ENCODE measurements at places on chromosomes 2 and 18.

DNA sequence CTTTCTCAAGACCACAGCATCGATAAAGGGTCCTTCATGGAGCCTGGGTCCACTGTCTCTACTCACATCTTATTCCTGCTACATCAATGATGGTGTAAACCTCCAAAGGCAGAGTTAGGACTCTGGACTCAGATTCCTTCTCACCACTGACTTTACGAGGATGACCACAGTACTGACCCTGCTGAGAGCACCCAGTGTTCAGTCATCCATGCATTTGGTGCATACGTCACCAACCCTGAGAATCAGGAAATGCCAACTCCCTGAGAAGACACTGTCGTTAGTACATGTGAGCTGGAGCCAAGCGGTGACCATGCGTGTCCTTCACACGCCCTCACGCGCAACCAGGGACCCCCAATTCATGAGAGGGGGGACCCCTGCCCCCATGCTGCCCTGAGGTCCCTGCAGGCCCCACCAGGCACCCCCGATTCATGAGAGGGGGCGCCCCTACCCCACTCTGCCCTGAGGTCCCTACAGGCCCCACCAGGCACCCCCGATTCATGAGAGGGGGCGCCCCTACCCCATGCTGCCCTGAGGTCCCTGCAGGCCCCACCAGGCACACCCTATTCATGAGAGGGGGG lies 178.4 kb upstream of the TPO start:
- no peak for DNase-seq

GRCh38 chr18:12021596-12021995 lies 40.3 kb downstream of the IMPA2 start:
- DNase-seq = no peak

DNA sequence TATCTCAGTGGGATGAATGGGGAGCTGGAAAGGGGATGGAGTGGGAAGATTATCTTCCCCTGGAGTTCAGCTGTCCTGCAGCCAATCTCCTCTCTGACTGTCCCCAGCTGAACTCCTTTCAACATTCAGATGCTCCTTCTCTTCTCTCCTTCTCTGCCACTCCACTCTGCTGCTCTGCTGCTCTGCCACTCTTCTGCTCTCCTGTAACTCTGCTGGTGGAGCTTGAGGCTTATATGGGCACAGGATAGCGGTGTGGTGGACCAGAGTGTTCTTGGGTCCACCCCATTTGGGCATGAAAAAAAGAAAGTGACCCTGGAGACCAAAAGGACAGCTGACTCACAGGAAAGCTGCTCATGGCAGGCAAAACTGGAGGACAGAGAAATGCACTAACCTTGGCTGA lies 26.6 kb downstream of the FAHD2B start:
- no peak for DNase-seq

DNA sequence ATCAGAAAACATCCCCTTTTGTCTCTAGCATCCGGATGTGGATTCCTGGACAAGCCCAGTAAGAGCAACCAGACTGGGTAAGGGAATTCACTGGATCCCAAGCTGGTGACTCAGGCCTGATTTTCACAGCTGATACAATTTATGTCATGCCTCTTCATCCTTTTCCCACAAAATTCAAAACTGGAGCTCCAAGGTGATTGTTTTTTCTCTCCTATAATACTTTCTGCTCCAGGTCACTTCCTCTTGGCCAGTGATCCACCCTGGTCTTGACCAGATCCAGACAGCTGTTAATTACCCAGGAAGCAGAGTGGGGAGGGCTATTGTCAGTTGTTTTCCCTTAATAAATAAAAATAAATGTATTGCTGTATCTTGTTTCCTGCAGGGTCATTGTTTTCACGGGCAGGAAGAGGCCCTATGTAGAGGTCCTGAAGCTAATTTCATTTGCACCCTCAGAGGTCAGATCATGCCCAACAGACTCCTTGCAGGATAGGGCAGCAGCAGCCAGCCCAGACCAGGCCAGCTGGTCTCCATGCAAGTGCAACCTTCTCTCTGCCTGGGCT lies 57.6 kb downstream of the EVA1A start:
- DNase-seq = no peak

DNA sequence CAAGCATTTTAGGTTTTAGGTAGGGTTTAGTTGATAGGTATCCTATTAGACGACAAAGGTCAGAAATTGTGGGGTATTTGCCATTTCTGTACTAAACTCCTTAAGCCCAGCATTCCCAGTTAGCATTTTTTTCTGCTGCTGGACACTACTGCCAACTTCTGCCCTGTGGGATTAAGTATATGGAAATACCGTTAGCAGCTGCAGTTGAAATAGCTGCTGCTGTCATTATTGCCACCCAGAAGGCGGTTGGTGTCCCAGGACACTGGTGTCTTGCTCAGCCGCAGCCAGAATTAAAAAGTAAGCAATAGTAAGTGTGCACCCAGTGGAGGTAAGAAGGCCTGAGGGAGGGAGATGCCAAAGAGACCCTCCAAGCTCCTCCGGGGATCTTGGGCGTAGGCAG lies 1.9 kb upstream of the UXS1 start:
- DNase-seq = no peak

GRCh38 chr2:88627856-88628570 lies 749 bp upstream of the EIF2AK3 start:
- peak; percentile 73 for DNase-seq

DNA sequence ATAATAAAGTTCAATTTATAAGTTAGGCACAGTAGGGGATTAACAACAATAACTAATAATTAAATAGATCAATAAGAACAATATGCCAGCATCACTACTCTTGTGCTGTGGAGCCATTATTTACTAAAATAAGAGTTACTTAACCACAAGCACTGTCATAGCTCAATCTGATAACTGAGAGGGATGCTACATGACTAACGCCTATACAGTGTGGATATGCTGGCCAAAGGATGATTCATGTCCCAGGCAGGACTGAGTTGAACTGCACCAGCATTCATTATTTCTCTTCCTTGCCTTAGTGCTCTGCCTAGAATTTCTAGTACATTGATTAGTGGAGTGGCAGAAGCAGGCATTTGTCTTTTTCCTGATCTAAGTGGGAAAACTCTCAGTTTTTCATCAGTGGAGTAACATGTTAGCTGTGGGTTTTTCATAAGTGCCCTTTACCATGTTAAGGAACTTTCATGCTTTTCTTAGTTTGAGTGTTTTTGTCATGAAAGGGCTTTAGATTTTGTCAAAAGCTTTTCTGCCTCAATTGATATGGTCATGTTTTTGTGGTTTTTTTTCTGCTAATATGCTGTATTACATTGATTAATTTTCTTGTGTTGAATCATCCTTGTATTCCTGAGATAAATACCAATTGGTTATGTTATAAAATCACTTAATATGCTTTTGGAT lies 21.7 kb downstream of the KIAA1328 start:
- no peak for DNase-seq

- DNase-seq = no peak
These were observed 75.5 kb downstream of the ASB1 start for GRCh38 chr2:238502088-238502810.

GRCh38 chr2:201363857-201364560 lies 6.9 kb upstream of the FLACC1 start:
- peak; percentile 9 for DNase-seq

DNA sequence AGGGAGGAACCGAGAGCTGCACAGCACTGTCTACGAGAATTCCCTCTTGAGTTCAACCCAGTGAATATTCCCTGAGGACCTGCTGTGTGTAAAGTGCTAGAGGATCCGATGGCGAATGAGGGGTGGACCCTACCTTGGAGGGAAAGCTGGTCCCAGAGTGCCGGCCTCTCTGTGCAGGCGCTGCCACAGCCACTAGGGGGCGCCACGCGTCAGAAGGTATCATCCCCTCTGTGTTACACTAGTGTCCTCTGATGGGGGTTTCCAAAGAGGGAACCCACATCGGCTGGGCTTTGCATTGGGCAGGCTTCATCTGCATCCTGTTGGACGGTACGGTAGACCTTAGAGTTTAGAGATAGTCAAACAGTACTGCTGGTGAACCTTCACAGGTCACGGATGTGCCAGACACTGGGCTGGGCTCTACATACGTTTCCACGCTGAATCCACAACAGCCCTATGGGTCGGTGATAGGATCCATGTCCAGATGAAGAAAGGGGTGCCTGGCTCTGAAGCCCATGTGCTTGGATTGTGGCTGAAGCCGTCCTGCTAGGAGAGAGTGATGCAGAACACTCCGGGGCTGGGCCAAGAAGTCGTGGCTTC lies 39.0 kb downstream of the COA5 start:
- DNase-seq = peak; percentile 65

GRCh38 chr2:20231598-20232026 lies 6.7 kb upstream of the SDC1 start:
- no peak for DNase-seq

- DNase-seq = no peak
These were observed 157.4 kb downstream of the MYT1L start for GRCh38 chr2:2173633-2174032.

- no peak for DNase-seq
These were observed 110.7 kb upstream of the ZEB2 start for GRCh38 chr2:144630459-144631215.

DNA sequence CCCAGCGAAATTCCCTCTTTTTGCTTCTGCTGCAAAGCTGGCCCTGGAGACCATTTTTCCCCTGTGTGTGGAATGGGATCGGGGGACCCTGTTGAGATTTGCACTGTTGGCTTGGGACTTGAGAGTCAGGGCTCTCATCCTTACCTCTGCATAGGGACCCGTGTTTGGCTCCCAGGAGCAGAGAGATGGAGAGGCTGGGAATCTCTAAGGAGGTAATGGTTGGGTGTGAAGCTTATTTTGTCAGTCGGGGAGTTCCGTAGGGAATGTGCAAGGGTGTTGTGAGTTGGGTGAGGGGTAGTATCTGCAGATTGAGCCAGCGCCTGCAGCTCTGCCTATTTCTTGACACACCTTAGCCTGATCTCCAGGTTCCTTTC lies 4.5 kb downstream of the GATA6 start:
- no peak for DNase-seq

- DNase-seq = no peak
These were observed 69.1 kb downstream of the COA5 start for GRCh38 chr2:98539056-98539735.

- DNase-seq = no peak
These were observed 27.0 kb downstream of the GAD1 start for GRCh38 chr2:170843656-170844055.

GRCh38 chr2:44618251-44619023 lies 256.7 kb downstream of the CAMKMT start:
- DNase-seq = no peak

- DNase-seq = no peak
These were observed 118.5 kb upstream of the ZFP36L2 start for GRCh38 chr2:43344868-43345373.

DNA sequence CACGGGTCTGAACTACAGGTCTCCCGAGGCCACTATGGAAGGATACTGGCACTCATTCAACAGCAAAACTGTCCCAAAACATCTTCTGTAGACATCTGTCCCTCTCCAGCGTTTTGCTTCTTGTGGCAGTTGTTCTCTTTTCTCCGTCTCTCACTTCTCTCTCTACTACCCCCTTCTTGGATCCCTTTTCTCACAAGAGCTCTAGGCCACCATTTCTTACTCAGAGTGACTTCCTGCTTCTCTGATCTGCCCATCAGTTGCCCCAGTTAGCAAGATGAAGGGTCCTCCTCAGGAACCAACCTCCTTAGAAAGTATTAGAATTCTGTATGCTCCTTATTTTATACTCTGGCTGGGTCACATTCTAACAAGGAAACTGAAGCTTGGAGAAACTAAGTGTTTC lies 32.6 kb downstream of the BCL2 start:
- DNase-seq = no peak

GRCh38 chr18:9952633-9953416 lies 39.0 kb downstream of the VAPA start:
- DNase-seq = no peak

DNA sequence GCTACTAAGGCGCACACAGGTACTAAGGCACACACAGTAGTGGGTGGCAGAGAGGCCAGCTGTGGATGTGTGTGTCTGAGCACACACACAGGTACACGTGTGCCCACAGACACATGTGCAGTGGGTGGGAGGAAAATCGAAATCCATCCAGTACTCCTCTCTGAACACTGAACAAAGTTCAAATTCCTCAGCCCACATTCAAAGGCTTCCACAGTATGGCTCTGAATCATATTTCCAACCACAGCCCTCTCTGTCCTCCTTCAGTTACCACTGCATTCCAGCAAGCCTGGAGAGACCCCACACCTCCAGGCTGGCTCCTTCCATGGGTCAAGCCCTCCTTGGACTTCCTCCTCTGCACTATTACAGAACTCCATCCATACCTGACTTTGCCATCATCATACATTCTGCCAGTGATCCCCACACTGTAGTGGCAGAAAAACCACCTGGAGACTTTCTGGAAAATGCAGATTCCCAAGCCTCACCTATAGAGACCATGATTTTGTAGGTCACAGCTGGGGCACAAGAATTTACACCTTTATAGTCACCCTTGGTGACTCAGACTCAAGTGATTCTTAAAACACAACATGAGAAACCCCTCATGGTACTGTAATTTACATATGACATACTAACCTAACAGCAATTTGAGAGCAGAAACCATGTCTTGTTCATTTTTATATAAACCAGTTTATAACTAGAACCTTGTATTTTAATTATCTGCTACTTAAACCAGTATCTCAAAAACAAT lies 31.4 kb downstream of the EPG5 start:
- DNase-seq = no peak

- no peak for DNase-seq
These were observed 105.9 kb downstream of the ACKR3 start for GRCh38 chr2:236675526-236675925.

Data from T-cell (primary cell).